ENCODE measurements at places on chromosomes 6 and 20.

DNA sequence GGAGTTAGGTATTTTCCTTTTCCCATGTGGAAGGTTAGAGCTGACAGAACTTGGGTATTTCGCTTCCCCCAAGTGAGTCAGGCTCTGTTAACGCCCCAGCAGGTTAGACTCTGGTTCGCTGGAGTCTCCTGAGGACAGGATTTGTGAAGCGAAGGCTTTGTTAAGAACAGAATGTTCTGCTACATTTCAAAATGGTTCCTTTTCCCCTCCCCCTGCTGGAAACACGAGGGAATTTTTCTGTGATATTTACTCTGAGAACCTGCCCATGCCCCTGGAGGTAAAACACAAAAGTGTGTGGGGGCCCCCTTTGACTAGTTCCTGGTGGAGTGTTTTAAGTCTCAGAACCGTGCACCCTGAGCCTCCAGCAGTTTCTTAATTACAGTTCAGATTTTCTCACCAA, 731.4 kb upstream of the CITED2 start:
- no peak for DNase-seq

DNA sequence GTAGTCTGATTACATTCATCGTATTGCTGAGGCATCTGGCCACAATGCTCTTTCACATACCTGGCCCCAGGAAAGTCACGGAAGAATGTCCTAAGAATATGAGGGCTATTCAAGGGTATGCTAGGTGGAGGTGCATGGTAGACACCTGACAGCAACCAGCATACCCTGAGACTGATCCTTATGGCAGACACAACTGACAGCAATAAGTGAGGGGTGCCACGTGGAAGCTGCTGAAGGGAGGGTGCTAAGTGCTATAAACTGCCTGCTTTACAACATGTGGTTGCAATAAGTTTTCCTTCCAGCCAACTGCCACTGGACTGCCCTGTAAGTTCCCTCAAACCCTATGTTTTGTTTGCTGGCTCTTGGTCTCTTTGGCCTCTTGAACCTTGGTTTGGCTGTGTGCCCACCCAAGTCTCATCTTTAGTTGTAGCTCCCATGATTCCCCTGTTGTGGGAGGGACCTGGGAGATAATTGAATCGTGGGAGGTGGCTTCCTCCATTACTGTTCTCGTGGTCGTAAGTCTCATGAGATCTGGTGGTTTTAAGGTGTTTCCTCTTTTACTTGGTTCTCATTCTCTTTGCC, 201.3 kb upstream of the MOCS1 start:
- DNase-seq = no peak

DNA sequence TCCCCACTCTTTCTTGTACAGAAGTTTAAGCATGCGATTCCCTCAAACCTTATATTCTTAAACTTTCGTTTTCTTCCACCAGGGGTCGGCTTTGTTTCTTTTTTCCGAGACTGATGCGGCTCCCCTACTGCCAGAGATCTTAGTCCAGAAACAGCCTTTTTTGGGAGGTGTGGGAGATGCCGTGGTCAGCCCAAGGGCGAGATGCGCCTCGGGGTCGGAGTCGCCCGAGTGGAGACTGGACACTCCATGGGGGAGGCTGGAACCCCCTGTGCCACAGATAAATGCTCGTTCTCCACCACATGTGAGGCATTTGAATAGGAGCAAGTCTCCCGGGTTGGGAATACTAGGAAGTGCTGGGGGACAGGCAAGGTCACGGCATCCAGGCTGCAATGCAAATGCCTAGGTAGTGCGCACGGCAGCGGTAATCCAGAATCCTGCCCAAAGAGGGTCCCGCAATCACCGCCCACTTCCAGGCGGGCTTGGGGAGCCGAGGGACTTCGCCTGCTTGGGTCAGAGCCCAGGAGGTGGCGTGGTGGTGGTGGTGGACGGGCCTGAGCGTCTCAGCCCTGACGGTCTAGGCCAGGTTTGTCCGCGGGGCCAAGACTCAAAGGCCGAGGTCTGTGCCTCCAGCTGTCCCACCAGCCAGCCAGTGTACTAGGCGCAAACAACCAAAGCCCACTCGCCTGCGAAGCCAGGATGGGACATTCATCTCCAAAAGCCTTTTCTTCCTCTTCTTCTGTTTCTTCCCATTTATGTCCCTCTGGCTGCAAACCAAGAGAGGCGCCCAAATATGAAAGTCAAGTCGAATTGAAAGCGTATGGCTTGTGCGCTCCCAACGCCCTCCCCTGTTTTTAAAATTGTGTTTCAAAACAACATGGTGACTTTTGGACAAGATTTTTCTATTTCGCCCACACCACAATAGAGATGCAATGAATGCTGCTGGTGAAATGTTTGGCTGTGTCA, 39.3 kb upstream of the OSTM1 start:
- DNase-seq = no peak

GRCh38 chr20:16647875-16648597, 74.8 kb upstream of the KIF16B start:
- DNase-seq = no peak

DNA sequence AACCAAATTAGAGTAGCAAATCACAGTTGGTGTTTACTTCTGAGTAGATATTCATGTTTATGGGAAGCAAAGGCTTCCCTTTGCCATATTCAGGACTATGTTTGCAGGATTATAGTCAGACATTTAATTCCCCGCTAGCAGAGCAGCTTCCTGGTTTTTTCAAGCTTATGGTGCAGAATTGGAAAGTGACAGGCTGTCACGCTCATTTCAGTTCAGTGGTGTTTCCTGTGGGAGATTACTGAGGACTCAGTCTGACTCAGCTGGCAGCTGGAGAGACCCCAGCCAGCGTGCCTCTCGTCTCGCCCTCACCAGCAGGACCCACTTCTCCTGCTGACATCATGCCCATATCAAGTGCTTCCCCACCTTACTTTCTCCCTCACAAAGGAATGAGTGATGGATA, 85.1 kb downstream of the LYRM2 start:
- DNase-seq = no peak

DNA sequence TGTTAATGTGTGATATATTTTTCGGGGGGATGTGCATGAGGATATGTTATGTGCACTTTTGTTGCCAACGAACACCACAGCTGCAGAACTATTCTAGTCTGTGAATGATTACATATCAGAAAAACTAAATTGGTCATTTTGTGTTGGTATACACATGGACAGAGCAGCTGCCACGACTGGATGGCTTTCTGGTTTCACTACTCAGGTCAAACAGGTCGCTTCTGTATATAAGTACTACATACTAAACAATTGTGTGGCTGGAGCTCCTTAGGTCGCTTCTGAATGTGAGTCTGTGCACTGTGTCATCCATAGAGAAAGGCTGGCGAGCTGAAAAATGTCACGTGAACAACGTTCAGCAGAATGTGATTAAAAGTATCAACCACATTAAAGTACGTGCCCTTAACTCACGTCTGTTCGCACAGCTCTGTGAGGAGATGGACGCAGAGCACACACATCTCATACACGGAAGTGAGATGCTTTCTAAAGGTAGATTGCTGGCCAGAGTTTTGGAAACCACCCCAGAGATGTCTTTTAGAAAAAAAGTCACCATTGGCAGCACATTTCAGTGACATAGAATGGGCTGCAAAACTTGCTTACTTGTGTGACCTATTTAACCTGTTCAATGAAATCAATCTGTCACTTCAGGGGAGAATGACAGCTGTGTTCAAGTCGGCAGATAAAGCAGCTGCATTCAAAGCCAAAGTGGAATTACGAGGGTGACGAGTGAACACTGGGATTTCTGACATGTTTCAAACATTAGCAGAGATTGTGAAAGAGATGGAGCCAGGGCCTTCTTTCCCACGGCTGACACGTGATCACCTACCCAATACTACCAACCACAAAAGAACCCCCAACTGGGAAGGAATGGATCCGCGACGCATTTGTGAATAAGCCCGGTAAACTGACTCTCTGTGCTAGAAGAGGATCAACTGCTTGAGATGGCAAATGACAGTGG, 176.6 kb downstream of the PDE10A start:
- no peak for DNase-seq

DNA sequence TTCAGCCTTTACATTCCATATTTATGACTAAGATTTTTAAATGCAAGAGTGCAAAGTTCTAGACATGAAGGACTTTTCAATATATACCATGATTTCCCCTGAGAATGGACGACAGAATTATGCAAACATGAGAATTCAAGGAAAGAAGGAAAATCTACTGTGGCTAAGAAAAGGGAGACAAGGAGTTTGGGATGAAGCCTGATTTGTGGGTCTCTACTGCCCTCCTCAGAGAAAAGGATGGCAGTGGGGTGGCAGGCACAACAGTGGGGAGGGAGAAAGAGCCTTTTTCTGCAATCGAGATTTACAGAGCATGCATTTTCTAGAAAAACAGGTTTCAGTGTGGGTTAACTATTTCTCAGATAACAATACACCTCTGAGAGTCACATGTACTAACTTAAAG, 466.9 kb upstream of the NRSN1 start:
- peak; percentile 1 for DNase-seq

GRCh38 chr20:4894981-4895381, 106.3 kb downstream of the SLC23A2 start:
- DNase-seq = no peak

DNA sequence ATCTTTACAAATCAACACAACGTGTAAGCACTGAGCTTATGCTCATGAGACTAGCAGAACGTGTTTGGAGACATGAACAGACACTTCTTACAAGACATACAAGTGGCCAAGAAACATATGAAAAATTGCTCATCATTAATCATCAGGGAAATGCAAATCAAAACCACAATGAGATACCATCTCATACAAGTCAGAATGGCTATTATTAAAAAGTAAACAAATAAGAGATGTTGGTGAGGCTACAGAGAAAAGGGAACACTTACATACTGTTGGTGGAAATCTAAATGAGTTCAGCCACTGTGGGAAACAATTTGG, 327.9 kb upstream of the SOX4 start:
- DNase-seq = no peak

- no peak for DNase-seq
These were observed 353.3 kb downstream of the ZFAND3 start for GRCh38 chr6:38172739-38173410.

GRCh38 chr6:5850848-5851255, 155.9 kb downstream of the NRN1 start:
- no peak for DNase-seq

DNA sequence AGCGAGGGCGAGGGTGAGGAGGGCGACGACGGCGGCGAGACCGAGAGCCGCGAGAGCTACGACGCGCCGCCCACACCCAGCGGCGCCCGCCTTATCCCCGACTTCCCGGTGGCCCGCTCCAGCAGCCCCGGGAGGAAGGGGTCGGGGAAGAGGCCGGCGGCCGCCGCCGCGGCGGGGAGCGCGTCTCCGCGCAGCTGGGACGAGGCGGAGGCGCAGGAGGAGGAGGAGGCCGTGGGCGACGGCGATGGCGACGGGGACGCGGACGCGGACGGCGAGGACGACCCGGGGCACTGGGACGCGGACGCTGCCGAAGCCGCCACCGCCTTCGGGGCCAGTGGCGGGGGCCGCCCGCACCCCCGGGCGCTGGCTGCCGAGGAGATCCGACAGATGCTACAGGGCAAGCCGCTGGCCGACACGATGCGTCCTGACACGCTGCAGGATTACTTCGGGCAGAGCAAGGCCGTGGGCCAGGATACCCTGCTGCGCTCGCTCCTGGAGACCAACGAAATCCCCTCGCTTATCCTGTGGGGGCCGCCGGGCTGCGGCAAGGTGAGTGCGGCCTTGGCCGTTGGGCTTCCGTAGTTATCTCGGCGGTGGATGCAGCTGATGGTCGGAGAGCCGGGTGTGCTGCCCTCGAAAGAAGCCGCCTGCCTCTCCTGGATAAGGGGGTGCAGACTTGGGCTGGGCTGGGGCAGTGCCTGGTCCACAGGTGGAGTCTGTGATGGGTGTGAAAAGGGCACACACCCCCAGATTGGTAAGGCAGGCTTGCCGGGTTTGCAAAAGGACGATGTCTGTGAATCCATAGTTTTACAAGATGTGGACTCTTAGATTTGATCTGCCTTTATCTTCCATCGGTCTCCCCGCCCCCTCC, 938 bp downstream of the WRNIP1 start:
- DNase-seq = no peak

GRCh38 chr6:166361077-166361429, 18.7 kb upstream of the SFT2D1 start:
- peak; percentile 74 for DNase-seq

DNA sequence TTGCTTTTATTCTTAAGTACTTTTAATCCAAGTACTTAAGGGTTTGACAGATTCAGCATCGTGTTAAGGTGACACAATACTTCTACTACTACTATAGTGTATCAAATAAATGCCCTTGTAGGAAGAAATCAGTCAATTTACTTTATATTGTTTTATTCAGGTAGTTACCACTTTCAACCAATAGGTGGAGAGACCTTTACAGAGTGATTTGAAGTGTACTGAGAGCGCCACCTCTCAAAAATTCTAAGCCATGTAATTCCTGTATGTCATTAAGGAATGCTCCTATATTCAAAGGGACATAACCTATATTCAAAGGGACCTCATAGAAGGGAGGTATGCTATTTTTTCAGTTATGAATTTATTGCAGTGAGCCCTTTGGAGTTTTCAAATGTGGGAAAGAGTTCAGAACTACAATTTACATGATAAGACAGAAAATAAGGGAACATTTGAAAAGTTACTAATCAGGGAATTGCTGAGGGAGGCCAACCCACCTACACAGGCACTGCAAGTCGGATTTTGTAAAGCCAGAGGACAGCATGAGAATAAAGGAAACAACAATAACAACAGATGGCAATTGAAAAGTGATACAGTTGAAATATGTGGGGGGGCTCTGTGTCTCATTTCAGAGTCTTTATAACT, 955.6 kb downstream of the TBC1D32 start:
- DNase-seq = no peak

DNA sequence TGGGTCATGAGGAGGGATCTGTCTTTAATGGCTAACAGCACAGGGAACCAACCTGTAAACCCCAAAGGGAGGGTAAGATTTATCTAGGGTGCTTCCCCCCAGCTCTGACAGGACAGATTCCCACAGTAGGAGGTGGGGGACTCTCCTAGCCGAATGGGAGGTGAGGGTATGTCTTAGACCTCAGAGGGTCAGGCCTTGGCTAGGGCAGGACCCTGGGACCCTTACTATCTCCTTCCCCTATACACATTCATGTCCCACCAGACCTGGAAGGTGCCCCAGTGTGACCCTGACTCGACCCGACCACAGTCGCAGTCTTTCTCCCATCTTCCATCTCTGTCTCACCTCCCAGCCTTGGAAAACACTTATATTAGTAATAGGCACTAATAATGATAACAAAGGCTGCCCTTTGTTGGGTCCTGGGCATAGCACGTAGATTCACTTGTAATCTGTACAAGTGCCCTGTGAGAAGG, 36.8 kb downstream of the VEGFA start:
- DNase-seq = no peak

DNA sequence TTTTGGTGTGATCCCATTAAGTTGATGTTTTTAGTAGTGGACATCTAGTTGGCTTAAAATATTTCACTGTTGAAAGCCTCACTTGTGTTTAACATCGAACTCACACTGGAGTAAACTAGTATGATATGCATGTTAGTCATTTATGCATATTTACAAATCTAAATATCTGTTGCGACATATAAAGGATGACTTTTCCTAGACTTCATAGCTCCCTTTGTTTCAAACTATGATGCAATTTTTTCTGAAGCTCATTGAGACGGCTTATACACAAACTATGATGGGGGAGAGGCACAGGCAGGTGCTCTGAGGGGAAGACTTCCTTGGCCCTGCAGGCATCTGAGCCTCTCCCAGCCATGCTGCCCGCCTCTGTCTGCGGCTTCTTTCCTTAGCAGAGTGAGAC, 11.8 kb upstream of the FOXC1 start:
- no peak for DNase-seq
